ENCODE measurements at places on chromosomes 12 and 14.

GRCh38 chr14:63938198-63939005 lies 85.6 kb downstream of the SYNE2 start:
- DNase-seq, result no peak

- DNase-seq, result no peak
These were observed 163.5 kb downstream of the CCER1 start for GRCh38 chr12:90791445-90791844.

- DNase-seq, result no peak
These were observed 76.6 kb downstream of the ERGIC2 start for GRCh38 chr12:29304388-29304787.

DNA sequence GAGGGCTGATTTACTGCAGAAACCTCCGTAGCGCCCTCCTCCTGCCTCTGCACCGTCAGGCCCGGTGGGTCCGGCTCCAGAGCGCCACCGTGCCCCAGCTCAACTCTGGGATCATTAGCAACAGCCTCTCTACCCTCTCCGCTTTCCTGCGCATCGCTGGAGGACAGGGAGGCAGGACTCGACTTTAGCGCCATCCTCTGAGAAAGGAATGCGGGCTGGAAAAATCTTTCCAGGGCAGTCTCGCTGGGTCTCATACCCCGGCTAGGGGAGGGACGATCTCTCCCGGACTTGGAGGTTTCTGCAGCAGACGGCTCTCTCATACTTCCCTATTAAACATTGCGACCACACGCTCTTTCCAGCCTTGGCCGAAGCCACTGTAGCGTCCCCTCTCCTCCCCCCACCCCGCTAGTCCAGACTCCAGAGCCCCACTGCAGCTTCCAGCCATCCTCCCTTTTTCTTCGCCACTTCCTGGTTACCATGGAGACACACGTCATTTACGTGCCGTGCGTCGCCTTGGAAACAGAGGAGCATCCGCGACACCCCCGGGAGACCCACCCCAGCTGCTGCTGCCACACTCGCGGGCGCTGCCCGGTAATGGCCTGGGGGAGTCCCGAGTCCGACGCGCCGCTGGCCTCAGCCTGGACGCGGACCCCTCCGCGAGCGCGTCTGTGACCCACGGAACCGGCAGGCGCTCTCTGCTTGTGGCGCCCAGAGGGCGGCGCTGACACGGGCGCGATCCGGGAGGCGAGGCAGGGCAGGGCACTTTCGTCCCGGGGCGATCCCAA lies at the start of gene CCDC184:
CCDC184 (plus strand) TSS at position 554 of the 785 bp plus-strand sequence. CDS start 479 bp downstream, outside the sequence.
- DNase-seq, result peak; percentile 85

GRCh38 chr12:56119361-56119796 lies 1.3 kb downstream of the ZC3H10 start:
- peak; percentile 61 for DNase-seq

DNA sequence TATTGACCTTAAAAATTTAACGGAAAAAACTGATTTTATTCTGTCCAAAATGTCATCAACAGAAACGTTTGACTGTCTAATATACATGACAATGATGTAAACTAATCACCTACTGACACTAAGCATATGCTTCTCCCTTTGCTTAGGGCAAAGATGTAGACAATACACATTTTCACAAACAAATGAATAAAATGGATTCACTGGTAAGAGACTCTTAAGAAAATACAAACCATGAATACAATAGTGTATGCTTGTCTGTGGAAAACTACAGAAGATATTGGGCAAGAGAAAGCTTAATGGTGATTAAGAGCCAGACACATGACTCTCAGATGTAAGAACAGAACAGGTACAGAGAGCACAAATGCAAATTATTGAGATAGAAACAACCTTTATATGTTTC lies 1248.7 kb downstream of the FSCB start:
- DNase-seq, result no peak

- DNase-seq, result no peak
These were observed 241.3 kb upstream of the DAAM1 start for GRCh38 chr14:58947156-58947555.

GRCh38 chr12:64618953-64619590 lies 8.8 kb downstream of the RASSF3 start:
- no peak for DNase-seq

DNA sequence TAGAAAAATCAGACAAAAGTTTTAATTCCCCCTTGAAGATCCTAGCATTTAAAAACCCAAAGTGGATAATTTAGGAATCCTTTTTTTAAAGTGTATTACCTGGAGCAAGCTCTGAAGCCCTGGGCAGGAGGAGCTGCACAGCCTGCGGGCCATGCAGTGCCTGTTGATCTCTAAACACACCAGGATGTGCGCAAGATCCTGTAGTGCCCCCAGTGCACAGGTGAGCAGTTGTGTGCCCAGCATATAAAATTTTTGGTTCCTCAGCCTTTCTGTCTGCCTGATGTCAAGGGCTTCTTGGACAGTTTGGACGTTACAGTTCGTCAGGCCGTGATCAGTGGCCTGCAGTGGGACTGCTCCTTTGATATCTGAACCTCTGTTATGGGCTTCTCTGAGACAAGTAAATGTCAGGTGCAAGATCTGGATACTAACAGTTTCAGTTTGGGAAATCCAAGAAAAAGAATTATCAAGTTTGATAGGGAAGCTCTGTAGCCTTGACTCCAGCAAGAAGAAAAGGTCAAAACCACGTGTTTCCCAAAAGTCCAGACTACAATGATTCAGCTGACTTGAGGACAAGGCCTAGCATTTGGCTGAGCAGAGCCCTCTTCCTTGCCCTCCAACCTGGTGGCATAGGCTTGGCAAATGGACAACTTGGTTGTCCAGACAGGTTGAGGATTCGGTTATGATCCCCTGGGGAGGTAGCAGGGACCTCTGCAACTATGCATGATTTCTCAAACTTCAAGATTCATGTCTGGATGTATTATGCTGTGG lies 1.0 kb downstream of the ATXN7L3B start:
- DNase-seq, result peak; percentile 46
